Activated T-cell treated with anti-CD3 and anti-CD28 coated beads, Interleukin-2, amount 50 U/mL, for 1 hour (primary cell): ENCODE measurements at places on chromosomes 6 and 20.

DNA sequence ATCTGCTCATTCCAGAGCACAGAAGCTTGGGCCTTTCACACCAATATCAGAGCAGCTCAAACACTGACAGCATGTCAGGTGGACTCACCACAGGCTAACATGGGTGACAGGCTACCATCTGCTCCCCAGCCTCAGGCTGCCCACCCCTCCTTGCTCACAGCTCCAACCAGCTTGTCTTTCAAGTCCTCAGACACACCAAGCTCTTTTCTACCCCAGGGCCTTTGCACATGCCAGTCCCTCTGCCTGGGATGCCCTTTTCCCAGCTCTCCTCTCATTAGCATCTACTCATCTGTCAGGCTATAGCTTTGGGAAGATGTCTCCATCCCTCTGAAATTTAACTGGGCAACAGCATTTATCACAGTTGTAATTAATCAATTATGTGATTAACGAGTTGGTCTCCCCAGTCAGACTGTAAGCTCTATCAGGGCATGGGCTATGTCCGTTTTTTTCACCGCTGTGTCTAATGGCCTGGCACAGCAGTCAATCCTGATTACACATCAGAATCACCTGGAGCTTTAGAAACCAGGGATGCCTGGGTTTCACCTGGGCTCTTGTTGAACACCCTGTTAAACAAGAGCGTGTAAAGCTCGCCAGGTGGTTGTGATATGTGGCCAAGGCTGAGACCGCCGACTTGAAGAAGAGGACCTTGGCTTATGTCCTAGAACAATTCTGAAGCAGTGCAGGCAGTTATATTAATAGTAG lies 88.9 kb upstream of the MRPS10 start:
- no peak for DNase-seq

DNA sequence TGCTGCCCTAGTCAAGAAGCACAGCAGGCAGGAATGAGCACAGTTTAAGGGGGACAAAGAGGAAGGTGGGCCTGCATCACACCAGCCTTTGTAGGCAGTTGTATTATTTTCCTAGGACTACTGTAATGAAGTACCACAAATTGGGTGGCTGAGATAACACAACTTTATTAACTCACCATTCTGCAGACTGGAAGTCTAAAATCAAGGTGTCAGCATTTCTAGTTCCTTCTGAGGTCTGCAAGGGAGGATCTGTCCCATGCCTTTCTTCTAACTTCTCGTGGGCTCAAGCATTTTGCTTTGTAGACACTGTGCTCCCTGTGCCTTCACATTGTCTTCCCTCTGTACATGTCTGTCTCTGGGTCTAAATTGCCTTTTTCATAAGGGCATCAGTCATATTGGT lies 488.5 kb upstream of the JARID2 start:
- no peak for DNase-seq

- peak; percentile 34 for DNase-seq
Observed at GRCh38 chr6:26457264-26457805, 420 bp upstream of the BTN2A1 start.

DNA sequence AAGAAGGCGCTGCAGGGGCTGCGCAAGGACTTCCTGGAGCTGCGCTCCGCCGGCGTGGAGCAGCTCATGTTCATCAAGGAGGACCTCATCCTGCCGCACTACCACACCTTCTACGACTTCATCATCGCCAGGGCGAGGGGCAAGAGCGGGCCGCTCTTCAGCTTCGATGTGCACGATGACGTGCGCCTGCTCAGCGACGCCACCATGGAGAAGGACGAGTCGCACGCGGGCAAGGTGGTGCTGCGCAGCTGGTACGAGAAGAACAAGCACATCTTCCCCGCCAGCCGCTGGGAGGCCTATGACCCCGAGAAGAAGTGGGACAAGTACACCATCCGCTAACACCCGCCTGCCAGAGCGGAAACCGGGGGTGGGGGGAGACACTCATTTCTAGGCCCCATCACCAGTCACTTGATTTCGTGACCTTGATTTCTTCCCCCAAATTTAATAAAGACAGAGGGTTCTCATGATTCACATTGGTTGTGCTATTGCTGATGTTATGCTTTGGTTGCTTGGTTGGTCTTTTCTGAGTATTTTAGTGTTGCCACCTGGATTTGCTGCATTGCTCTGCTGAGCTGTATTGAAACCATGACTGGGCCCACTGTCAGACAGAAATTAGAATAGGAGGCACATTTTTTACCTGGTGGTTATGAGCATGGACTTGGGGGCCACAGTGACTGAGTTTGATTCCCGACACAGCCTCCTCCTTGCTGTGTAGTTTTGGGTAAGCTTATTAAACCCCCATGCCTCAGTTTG lies 1.5 kb downstream of the FAM50B start:
- peak; percentile 25 for DNase-seq
